HTR-8/SVneo (cell line): ENCODE measurements at places on chromosomes 12 and 14.

- DNase-seq = no peak
These were observed 56.9 kb downstream of the IGF1 start for GRCh38 chr12:102423462-102423861.

GRCh38 chr14:66758031-66758613, 250.2 kb downstream of the GPHN start:
- no peak for DNase-seq

GRCh38 chr14:86955771-86956354, 1037.1 kb downstream of the GALC start:
- DNase-seq = no peak

DNA sequence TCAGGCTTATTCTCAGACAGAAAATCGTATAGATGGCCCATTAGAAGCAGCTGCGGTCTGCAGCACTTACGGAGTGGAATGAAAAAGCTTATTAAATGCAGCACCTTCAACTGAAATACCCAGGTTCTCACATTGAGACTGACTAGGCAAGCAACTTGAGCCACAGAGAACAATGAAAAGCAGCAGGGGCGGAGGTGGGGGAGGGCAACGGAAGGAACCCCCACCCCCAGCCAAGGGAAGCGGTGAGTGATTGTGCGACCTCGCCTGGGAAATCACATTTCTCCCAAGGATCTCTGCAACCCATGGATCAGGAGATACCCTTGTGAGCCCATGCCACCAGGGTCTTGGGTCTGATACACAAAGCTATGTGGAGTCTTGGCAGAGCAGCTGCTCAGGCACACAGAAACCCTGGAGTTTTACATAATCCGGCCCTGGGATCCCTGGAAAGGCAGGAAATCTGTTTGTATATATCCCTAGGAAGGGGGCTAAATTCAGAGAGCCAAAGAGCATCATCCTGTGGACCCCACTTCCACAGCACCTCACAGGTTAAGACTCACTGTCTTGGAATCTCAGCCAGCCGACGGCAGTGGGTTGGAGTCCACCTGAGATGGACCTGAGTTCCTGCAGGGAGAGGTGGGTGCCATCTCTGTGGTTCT, 38.1 kb downstream of the PZP start:
- DNase-seq = no peak

GRCh38 chr14:81571437-81571836, 37.8 kb upstream of the SEL1L start:
- DNase-seq = no peak

DNA sequence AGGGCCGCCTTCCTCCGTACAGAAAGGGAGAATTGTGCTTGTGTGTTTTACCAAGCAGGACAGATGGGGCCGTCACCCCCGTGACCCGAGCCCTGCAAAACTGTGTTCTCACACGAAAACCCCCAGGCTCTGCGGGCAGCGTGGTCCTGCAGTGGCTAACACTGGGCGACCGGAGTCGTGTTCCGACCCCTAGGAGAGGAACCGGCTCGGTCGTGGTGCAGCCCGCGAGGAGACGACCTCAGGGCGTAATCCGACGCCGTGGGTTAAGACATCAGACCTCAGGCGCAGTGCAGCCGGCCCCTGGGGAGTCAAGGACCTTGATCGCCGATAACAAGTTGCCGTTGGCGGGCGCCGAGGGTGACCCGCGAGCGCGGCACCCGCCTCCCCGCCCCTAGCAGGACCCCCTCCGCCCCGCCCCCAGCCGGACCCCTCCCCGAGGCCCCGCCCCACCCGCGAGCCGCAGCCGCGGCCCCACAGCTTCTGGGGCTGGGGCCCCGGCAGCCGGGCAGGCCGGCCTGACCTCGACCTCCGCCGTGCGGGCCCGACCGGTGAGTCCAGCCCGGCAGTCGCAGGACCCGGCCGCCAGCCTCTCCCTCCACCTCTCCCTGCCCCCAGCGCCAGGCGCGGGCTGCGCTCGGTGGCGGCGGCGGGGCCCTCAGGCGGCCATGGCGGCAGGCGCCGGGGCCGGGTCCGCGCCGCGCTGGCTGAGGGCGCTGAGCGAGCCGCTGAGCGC, at the start of gene CHPT1:
Gene CHPT1 (plus strand): TSS at position 444 of the 733 bp plus-strand sequence. CDS start 222 bp downstream, at position 666.
- DNase-seq = peak; percentile 49

- no peak for DNase-seq
These were observed 121.0 kb upstream of the VRK1 start for GRCh38 chr14:96676166-96676565.

DNA sequence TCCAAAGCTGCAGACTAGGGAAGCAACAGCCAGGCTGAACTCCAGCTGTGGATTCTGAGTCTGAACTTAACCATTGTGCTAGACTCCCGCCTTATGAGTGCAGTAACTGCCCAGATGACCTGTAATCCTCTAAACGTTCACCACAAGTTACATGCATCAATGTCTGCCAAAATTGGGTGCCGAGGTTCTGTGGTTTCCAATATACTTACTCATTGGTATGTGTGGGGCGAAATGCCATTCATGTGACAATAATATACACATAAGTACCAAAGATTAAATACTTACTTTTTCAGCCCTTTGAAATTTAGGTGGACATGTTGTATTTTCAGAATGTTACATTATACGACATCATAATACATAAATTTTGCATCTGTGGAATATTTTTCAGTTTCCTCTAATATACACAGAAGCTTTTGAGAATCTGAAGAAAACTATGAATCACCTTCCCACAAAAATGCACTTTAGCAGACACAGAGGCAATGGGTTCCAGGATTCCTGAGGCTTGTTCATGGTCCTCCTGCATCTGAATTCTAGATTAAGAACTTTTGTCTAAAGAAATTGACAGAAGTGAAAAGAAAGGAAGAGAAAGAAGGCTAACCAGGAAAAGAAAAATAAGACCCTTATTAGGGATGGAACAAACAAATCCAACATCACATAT, 31.7 kb downstream of the GRIP1 start:
- peak; percentile 45 for DNase-seq

DNA sequence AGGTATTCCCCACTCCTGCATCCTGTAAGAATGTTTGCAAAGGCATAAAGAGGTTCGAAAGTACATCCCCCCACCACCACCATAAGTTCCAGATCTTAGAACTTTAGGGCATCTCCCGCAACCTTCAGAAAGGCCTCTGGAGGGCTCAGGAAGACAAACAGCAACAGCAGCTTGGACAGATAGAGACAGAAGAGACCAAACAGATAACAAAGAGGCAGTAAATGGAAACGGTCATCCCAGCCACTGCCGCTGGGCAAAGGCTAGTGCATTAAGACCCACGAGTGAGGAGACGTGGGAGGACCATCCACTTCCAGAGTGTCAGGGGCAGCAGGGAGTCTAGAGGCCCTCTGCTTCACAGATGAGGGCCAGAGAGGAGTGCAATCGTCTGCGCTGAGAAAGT, 124.3 kb downstream of the CRACR2A start:
- DNase-seq = no peak

DNA sequence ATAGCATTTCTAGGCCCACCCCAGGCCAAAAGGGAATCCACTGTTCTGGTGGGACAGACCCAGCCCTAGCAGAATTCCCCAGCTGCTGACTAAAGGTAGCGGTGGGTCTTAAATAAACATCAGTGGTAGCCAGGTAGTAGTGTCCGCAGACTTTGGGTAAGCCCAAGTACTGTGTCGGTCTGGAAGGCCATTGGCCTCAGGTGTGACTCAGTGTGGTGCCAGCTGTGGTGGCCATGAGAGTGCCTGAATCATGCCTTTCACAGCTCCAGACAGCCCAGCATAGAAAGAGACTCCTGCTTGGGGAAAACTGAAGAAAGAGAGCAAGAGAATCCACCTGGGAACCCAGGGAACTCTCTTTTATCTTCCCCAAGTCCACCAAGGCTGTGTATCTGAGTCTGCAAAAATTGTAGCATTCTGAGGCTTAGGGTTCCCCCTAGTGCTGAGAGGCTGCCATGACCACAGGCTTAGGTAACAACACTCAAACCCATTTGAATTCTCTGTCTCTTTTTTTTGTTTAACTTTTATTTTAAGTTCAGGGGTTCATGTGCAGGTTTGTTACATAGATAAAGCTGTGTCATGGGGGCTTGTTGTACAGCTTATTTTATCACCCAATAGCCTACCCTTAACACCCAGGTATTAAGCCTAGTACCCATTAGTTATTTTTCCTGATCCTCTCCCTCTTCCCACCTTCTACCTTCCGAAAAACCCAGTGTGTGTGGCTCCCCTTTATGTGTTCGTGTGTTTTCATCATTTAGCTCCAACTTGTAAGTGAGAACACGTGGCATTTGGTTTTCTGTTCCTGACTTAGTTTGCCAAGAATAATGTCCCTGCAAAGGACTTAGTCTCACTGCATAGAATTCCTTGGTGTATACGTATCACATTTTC, 16.7 kb upstream of the CD163L1 start:
- DNase-seq = peak; percentile 66

GRCh38 chr14:74859757-74860552, 16.0 kb downstream of the PROX2 start:
- no peak for DNase-seq

- no peak for DNase-seq
These were observed 1201.0 kb downstream of the FSCB start for GRCh38 chr14:43306053-43306452.

- no peak for DNase-seq
These were observed 77.3 kb upstream of the LTA4H start for GRCh38 chr12:96112733-96113132.

- peak; percentile 92 for DNase-seq
These were observed 3.4 kb downstream of the BMP4 start for GRCh38 chr14:53953002-53953827.

GRCh38 chr12:269191-269590, 6.6 kb upstream of the SLC6A13 start:
- no peak for DNase-seq

DNA sequence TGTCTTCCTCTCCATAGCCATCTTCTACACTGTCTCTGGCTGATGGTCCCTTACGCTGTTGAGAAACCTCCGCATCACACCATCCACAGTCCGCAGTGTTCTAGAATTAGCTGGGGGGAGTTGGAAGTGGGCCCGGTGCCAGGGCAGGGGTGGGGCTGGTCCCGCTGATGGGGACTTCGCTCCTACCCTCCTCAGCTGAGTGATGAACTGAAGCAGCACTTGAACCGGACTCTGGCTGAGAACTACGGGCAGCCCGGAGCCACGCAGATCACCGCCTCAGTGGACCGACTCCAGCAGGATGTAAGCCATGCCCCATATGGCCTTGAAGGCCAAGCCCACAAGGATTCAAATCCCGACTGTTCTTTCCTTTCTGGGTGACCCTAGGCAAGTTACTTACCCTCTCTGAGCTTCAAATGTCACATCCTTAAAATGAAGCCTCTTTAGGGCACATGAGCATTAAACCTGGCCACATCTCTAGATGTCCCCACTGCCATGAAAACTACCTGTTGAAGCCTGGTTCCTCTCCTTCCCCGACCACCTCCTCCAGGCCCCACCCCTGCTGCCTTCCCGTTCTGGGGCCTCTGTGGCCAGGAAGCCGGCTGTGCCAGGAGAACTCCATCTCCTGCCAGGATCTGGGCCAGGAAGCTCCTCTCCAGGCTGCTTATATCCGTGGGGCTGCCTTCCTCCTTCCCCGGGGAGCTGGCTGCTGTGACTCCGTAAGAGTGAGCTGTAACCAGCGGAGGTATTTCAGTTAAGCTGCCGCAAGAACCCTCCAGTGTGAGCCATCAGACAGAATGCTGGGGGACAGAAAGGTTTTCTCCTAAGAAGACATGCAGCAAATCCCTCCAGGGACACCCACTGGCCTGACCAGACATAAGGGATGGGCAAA, 53.1 kb downstream of the TSPAN11 start:
- DNase-seq = no peak

- no peak for DNase-seq
These were observed 1918.0 kb upstream of the FLRT2 start for GRCh38 chr14:83611906-83612390.

GRCh38 chr12:111172786-111173185, 196.1 kb downstream of the PHETA1 start:
- no peak for DNase-seq

DNA sequence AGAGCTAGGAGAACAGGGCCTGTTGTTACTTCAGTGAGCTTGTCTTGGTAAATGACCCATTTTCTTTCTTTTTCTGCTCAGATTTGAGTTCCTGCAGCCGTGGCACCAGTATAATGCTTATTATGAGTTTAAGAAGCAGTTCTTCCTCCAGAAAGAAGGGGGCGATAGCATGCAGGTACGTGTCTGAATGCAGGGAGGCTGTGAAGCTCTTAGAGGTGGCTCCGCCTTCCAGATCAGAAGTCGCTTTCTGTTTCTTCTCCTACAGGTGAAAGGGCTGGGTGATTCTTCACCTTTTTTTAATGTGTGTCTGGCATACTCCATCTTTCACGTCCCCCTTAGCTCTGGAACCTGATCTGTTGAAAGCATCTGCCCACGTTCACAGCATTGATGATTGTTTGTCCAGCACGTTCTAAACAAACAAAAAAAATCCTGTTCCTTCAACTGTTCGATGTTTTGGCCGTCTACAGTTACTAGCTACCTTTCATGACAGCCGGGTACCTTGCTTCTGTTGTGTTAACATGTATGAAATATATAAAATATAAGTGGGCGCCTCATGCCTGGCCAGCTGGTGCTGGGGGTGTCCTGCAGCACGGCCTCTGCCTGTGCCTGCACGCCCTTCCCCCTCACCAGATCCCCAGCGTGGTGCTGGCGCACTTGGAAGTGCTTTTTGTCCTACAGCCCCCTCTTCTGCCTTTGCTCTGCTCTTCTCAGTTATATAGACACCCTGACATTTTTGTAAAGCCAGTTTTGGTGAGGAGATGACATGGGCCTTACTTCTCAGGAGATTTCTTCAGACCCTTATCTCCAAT, 44.6 kb downstream of the SFSWAP start:
- no peak for DNase-seq

DNA sequence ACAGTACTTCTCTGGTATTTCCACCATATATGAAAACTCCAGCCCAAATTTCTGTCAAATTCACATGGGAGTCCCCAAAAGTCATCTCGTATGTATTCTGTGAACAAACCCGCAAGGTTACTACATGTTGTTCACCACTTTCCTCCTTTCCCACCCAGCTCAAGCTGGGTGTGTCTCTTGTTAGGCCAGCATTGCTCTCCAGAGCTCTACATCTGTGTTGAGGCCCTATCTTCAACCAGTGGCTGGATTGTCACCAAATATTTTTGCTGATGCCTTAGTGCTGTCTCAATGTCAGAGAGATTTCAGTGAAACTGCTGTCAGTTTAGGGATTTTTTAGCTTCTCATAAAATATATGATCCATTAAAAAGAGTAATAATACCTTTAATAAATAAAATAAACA, 230.9 kb downstream of the BTG1 start:
- DNase-seq = no peak

DNA sequence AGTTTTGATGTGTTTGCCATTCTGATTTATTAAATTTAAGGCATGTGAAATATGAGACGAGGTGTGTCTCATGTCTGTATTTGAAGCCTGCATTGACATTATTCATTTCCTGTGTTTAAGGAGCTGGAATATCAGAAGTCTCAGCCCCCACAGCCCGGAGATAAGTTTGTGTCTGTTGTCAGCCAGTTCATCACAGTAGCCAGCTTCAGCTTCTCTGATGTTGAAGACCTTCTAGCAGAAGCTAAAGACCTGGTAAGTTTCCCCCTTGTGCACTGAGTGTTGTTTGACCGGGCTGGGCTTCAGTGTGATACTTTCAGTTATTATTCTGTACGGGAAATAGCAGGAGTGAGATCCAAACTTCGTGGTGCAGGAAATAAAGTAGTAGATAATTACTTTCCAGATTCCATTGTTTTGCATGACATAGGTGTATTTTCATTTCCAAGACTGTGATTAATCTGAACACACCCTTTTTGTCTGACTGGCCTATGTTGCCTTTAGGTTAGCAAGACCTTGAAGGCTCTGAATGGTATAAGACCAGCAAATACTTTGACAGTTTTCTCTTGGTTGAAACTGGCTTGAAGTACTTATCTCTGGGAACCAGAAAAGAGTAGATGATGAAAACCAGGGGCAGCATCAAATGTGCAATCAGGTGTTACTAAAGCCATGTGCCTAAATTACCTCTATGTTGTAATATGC, 101.5 kb downstream of the GPR135 start:
- DNase-seq = peak; percentile 84
